ENCODE measurements at places on chromosomes 5 and 9. TPM values are rescaled to one million over a fixed set of nuclear protein-coding genes. Genes with fewer than 3 reads are reported as not detected.

Gene BBLN
- 66.9 TPM for total RNA-seq

Gene GMCL2
- total RNA-seq: not detected

Gene LURAP1L
- 18.6 TPM for total RNA-seq

Gene IFNA2
- total RNA-seq: not detected

Gene PAPPA
- total RNA-seq: 24.8 TPM
